ENCODE measurements at places on chromosomes 6 and 20.

- DNase-seq: no peak
These were observed 40.9 kb downstream of the HTR1E start for GRCh38 chr6:86978251-86978650.

- DNase-seq: no peak
These were observed 56.0 kb upstream of the DDR1 start for GRCh38 chr6:30828027-30828962.

DNA sequence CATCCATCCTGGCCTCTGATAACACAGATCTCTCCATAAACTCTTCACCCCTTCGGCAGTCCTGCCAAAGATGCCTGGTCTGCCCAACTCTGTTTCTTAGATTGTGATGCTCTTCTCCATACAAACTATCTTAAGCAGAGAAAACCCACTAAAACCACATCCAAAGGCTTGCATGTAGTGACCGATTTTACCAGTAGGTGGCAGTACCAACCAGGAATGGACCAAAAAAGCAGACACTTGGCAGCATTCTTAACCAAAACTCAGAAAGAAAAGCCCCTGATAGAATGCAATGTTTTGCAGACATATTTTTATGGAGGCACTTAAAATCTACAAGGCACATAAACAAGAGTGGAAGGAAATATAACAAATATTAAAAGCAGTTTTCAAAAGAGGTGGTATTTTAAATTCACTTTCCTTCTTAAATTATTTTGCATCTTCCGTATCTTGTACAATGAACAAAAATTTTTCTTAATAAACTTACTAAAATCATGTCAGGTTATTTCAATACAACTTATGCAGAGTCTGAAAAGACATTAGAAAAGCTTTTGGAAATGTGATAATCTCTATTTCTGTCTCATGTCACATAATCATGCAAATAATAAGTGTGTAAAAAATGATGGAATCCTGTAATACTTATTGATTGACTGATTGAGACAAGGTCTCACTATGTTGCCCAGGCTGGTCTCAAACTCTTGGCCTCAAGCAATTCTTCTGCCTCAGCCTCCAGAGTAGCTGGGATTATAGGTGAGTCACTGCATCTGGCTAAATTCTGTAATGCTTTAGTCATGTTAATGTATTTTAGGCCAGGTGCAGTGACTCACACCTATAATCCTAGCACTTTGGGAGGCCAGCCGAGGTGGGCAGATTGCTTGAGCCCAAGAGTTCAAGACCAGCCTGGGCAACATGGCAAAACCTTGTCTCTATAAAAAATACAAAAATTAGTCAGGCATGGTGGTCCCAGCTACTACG, 29.4 kb downstream of the LRP11 start:
- DNase-seq: peak; percentile 23

DNA sequence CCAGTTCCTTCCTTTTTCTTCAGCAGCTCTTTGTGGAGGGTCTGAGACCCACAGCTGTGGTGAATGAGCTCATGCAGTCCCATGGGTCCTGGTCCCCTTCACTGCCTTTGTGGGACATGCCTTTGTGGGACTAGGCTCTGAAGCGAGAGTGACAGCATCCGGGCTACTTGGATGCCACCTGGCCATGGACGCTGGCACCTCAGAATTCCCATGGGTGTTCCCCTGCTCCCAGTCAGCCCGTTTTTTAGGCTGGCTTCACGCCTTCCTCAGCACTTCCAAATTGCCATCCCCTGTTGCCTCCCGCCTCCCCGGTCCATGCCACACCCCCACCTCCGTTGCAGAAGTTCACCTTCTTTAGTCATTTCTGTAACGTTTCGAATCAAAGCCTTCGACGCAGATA, 45.1 kb downstream of the RAMACL start:
- DNase-seq: no peak

GRCh38 chr20:49399329-49399728, 83.1 kb downstream of the KCNB1 start:
- no peak for DNase-seq

DNA sequence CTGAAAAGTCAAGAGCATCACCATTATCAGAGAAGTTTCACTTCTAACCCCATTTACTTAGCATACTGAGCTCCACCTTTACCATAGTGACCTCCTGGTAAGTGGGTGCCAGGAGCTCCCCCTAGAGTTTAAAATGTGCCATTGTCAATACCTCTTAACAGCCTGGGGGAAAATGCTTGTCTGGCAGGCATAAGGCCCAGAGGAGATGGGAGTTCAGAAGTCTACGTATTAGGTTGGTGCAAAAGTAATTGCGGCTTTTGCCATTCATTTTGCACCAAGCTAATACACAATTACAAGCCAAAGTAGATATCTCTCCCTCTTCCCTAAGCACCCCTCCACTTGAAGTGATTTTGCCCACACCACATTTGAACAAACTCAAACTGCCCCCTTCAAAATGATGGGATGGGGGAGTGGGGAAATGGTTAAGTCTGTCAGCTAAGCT, 919.0 kb downstream of the KIF16B start:
- peak; percentile 40 for DNase-seq

DNA sequence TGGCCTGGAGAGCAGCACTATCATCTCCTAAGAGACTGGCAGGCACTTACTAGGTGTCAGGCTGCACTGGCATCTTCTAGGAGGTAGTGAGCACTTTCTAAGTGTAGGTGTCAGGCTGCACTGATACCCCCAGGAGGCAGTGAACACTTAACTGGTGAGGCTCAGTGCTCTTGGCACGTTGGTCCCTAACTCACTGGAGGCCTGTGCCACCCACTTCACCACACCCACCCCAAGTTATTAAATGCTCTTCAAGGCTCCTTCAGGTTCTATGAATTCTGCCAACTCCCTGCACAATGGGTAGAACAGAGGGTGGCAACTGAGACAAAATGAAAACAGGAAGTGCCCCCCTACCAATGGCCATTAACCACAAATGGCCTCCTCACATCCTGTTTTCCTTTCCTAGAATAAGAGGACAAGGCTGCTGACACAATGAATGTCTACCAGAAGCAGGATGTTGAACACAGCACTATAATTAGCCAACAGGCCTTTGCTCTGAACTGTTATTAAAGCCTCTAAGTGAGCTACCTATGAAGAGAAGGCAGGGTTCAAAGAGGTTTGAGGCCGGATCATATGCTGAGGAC, 29.4 kb downstream of the NCOA5 start:
- no peak for DNase-seq

GRCh38 chr6:25144919-25145318, 134.3 kb upstream of the CARMIL1 start:
- no peak for DNase-seq

DNA sequence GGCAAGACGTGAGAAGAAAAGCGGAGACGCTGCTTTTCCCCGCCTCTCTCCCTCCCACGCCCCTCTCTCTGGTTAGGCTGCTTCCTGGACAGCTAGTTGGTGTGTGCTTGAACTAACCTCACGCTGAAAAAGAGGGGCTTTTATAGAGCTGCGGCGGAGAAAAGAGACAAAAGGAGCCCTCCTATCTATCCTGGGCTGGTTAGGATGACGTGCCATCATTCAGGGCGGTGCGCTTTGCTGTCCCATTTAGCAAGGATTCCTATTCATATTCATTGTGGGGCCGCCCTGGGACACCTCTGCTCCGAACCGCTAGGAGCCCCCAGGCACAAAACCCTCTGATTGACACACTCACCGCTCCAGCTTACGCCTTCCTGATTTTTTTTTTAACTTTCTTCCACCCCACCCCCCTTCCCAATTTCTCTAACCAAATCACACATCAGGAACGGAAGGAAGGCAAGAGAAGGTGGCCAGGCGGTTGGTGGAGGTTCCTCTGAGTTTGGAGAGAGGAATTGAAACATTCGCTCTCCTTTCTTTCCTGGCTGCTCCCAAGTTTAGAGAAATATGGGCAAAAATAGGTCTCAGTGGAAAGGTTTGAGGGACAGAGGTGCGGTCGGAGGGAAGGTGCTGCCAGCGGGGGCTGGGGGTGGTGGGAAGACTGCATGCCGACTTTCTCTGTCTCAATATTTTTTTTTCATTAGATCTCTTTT, at the start of gene OLIG3:
TSS of gene OLIG3 (minus strand) at position 114 of the 707 bp plus-strand sequence. CDS start 224 bp downstream, outside the sequence.
- no peak for DNase-seq

DNA sequence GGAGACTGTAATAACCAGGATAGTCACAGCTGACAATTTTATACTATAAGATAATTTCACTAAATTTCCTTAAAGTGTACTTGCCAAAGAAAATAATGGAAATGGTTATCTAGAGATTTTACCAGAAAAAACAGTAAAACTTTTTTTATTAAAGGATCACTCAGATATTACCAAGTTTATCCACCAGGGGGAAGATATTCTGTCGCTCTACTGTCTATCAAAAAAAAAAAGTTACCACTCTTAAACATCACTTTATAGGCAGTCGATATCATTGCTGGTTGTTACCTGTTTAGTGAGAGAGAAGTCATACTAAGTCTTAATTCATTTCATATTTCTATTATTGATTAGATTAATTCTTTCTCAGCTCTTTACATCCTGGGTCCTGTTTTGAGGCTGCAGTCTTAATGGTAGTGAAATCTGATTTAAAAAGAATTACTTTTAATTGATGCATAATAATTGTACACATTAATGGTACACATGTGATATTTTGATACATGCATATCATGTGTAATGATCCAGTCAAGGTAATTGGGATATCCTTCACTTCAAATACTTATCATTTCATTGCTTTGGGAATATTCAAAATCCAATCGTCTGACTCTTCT, 18.9 kb downstream of the L3MBTL3 start:
- DNase-seq: no peak

DNA sequence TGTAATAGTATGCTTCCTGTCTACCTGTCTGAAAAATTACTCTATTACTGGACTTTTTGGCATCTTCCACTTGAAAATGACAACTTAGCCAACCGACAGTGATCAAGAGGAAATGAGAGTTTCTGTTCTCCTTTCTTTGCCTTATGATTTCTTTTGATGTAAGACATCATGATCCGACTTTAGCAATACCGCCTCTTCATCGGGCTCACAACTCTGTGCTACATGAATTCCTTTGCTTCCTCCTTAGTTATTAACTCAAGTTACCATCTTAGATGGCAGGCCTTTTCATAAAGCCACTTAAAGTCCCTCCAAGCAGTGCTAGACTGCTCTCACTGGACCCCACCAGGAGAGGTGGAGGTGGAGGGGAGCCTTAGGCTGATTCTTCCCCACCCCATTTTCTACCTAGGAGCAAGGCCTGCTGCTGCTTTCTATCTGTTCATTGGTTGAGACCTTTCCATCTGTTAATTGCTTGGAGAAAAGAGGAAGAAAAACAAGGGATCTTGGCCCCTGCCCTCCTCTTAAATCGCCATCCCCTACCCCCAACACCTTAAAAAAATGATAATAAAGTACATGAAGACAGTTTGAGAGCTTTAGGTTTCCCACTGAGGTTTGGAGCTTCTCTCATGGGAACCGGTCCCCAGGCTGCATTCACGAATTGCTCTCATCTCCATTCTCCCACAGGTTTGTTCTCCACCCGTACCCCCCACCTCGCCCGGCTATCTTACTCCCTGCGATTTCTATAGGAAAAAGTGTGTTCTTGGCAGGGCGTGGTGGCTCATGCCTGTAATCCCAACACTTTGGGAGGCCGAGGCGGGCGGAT, 21.6 kb upstream of the MCM3 start:
- no peak for DNase-seq

DNA sequence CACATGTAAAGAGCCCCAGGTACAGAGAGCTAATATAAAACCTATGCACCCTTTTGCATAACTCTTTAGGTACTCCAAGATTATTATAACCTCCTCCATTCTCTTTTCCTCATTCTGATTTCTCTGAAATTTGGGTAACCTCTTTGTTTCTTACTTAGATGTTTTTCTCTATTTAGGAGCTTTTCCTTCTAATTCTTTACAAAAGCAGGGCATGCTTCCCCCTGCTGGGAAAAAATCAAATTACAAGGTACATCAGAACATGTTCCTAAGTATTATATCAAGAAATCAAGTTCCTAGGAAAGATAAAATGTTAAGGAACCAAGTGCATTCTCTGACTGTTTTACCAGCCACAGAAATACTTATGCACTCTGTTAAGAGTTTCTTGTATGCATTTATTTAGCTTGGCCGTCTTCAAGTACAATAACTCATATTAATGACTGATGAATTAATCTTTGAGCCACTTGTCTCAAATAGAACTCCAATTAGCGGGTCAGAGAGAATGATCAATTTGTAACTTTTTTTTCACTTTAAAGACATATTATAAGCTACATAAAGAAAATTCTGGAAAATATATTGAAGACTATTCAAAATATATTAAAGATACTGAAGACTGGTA, 2.1 kb downstream of the KHDRBS2 start:
- DNase-seq: peak; percentile 27

DNA sequence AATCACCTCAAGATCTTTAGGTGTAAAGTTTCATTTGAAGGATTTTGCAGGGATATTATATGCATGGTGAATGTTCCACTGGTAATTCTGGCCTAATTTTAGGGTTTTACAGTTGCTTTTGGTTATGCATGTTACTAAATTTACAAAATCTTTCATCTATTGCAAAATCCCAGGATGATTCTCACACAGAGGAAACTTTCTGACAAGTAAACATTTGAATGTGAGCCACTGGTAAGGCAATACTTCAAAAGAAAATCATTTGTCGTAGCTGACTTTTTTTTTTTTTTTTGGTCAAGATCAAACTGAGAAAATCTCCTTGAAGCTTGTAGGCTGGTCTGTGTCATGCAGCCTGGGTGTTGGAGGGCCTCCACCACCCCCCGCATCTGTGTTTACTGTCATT, 141.9 kb upstream of the EXOC2 start:
- DNase-seq: no peak

DNA sequence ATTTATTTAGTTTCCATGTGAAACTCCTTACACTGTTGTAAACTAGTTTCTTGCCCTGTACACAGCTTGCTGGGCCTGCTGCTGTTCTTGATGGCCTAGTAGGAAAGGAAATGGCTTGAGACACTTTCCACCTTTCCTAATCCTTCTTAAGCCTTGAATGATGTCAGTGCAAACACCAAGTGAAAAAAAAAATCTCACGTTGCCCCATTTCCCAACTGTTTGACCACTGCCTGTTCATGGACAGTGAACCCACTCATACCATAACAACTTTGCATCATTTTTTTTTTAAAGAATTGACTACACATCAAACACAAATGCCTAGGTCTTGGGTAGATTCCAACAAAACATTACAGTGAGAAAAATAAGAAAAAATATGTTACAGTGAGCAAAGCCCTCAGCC, 653.6 kb upstream of the FLRT3 start:
- DNase-seq: no peak

- DNase-seq: no peak
These were observed 10.8 kb downstream of the JARID2 start for GRCh38 chr6:15256538-15257271.

GRCh38 chr6:113697632-113698410, 159.3 kb upstream of the MARCKS start:
- no peak for DNase-seq
